Stimulated activated CD4-positive, alpha-beta T cell treated with anti-CD3 and anti-CD28 coated beads, Interleukin-15, amount 100 ng/mL, for 48 hours (primary cell): ENCODE measurements at places on chromosomes 12 and 14.

GRCh38 chr14:82421286-82421685, 887.6 kb upstream of the SEL1L start:
- no peak for DNase-seq

- no peak for DNase-seq
These were observed 3.8 kb downstream of the NR4A1 start for GRCh38 chr12:52054833-52055730.

- no peak for DNase-seq
These were observed 11.5 kb downstream of the ASPG start for GRCh38 chr14:104096751-104097700.

DNA sequence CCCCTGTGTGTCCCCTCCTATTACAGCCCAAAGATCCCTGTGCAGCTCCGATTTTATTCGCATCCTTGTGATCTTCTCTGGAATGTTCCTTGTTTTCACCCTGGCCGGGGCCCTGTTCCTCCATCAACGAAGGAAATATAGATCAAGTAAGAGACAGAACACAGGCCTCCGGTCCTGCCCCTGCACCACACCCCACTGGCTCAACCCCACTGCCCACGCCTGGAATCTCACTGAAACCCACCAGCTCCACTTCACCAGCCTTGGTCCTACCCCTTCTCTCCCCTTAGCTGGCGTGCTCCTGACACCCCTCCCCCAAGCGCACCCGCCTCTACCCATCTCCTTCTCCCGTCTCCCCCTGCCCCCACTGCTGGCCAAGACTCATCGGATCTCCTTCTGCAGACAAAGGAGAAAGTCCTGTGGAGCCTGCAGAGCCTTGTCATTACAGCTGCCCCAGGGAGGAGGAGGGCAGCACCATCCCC, 934 bp upstream of the TAPBPL start:
- DNase-seq, result no peak

DNA sequence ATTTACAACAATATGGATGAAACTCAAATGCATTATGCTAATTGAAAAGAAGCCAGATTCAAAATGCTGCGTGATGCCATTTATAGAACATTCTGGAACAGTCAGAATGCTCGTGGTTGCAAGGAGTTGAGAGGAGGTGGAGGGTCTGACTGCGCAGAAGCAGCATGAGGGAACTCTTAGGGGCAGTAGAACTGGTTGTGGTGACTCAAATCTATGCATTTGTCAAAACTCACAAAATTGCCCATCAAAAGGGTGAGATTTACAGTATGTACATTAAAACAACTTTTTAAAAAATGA, 113.7 kb upstream of the PDZRN4 start:
- no peak for DNase-seq
